Lung (tissue), 17 donors: ENCODE measurements at places on chromosomes 1 and 21. TPM values are rescaled to one million over a fixed set of nuclear protein-coding genes. Genes with fewer than 3 reads are reported as not detected.
A peak's percentile ranks its signal among the peaks of the same experiment; 100 is the strongest.

- H3K4me3 ChIP-seq, result no peak overlapping the region
- peaks cover 10% of the 10 kb centered on the region for H3K4me1 ChIP-seq
- no peak overlapping the region for H3K27ac ChIP-seq
- H3K36me3 ChIP-seq, result no peaks in the 10 kb centered on the region
- DNase-seq, result peak; percentile 85
These were observed 62.4 kb upstream of the DIRAS3 start for GRCh38 chr1:68112835-68113243.

- H3K4me1 ChIP-seq, result no peaks in the 10 kb centered on the region
- no peak overlapping the region for H3K4me3 ChIP-seq
- H3K27me3 ChIP-seq, result no peaks in the 10 kb centered on the region
- no peak for DNase-seq
These were observed 47.3 kb downstream of the UBIAD1 start for GRCh38 chr1:11320153-11320936.

- H3K4me1 ChIP-seq, result no peaks in the 10 kb centered on the region
- H3K4me3 ChIP-seq, result no peak overlapping the region
- H3K36me3 ChIP-seq, result no peaks in the 10 kb centered on the region
- DNase-seq, result no peak
- no peaks in the 10 kb centered on the region for H3K27me3 ChIP-seq
These were observed 348.5 kb upstream of the VAMP3 start for GRCh38 chr1:7422561-7422960.

DNA sequence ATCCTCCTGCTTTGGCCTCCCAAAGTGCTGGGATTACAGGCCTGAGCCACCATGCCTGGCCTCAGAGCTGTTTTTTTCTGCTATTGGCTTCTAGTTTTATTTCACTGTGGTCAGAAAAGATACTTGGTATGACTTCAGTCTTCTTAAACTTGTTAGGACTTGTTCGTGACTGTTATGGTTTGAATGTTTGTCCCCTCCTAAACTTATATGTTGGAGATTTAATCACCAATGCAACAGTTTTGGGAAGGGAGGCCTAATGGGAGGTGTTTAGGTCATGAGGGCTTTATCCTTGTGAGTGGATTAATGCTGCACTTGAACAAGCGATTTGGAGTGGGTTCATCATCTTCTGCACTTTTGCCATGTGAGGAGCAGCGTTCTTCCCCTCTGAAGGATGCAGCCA lies 24.5 kb upstream of the SOD1 start:
- H3K27ac ChIP-seq, result no peak overlapping the region
- H3K36me3 ChIP-seq, result no peaks in the 10 kb centered on the region
- no peak overlapping the region for H3K4me3 ChIP-seq
- H3K27me3 ChIP-seq, result no peaks in the 10 kb centered on the region

OR6K6 gene
- polyA plus RNA-seq, result not detected

DNA sequence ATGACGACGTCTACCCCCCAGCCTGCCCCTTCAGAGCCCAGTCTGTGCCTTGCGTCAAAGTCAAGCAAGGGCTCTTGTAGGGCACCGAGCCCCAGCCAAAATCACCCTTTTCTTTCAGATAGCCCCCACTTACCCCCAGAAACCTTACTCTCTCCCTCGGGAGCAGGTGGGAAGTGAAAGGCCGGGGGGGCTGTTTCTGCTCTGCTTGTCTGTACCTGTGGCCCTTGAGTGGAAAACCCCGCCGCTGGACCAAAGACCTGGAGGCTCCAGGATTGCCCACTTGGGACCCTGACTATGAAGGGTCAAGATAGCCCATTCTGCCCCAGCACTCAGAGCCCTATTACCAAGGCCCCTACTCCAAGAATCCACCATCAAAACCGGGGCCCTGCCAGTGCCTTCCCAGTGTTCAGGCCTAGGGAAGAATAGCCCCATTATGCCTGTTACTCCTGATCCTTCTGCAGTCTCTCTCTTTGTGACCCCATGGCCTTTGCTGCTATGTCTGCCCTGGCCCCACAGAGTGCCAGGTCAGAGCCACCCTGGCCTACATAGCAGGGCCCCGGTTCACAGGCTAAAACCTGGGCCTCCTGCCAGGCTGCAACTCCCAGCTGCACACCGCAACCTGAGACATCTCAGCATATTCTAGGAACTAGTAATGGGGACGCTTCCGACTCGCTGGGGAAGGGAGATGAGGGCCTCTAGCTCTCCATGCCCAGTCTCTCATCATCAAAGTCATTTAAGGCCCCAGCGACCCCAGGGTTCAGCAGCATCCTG lies 22.2 kb upstream of the HPDL start:
- peak; percentile 16 for DNase-seq
- H3K27me3 ChIP-seq, result no peaks in the 10 kb centered on the region
- H3K27ac ChIP-seq, result peak overlapping the region; percentile 86
- peak overlapping the region; percentile 80 for H3K4me3 ChIP-seq
- peaks cover 5% of the 10 kb centered on the region for H3K4me1 ChIP-seq
